ENCODE measurements at places on chromosomes 5 and 9. TPM values are rescaled to one million over a fixed set of nuclear protein-coding genes. Genes with fewer than 3 reads are reported as not detected.

GRCh38 chr9:70510157-70510770 lies 95.8 kb upstream of the KLF9 start:
- DNase-seq, result no peak

DNA sequence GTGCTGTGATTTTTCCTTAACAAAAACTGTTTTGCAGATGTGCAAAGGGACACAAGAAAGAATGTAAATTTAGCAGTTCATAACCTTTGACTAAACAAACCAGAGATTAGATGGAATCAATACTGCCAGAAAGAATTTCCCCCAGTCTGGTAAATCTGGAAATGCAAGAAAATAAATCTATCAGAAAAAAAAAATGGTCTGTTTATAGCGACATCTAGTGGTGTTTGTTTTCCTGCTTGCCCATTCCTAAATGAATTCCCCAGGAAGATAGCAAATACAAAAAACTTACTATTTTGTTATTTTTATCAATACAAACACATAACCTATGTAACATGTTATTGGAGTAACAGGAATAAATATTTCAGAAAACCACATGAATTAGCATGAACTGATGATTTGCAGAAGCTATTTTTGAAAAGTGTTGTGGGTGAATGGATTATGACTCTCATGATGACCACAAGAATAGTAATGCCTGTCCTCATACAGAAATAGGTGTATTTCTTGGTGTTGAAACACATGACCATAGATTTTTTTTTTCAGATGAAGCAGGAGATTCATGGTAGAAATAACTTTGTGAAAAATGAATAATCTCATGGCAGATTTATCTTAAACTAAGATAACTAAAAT lies 1703.8 kb downstream of the MAT2B start:
- no peak for DNase-seq

DNA sequence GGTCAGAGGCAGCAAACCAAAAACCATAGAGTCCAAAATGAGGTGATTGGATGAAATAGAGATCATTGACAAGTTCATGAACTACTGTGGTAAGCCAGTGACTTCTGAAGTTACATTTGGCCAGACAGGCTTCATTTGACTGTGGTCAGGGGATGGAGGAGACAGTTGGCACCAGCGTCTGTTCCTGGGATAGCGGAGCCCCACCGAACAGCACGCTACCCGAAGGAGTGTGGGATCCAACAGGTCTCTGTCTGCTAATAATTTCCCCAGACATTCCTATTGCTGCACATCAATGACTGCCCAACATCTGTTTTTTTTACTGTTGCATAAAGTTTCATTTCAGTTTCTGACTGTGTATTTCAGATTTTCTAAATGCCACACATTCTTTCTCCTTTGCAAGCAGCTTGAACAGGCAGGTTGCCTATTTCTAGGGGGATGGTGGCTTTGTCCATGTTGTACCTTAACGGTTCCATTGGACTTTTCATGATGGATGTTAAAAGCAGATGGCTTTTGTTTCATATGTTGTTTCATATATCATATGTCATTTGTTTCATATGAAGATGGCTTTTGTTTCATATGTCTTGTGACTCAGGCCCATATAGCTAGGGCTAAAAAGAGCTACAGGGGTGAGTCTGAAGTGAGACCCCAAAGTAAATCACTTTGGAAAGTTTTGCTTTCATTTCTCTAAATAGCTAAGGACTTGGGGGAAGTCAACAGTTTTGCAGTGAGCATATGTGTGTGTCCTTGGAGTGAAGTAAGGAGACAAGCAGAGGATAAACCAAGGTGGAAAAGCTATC lies 180.8 kb downstream of the GOLPH3 start:
- no peak for DNase-seq

DNA sequence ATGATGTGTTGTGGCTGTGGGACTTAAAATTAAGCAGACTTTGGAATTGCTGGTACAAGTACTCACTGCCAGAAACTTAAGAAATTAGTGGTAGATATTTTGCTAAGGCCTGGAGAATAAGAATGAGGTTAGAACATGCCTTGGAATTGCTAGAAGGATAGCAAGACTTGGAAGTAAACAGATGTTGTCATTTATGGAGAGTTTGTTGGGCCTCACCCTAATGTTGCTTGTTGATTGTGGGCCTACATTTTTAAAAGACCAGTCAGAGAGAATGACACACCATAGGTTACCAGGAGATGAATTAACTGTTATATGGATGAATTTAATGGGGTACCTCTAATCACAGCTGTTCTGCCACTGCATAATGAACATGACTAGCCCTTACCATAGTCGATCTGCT lies 120.1 kb upstream of the GAS1 start:
- no peak for DNase-seq

DNA sequence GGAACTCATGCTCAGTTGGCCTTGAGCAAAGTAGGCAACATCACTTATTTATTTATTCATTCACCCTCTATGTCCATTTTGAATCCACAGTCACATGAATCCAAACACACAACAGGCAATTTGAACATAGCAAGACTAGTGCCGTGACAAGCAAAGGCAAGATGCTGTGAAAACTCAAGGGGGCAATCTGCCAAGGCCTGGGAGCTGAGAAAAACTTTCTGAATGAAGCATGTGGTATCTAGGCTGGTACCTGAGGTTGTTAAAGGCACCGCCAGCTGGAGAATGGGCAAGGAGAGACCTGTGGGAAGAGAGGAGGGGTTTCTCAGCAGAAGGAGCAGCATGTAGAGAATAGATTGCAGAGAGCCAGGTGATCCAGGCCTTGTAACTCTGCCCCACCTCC lies 98.3 kb upstream of the ATP10B start:
- no peak for DNase-seq

- DNase-seq, result no peak
Measured at GRCh38 chr9:29659014-29659413, 2085.7 kb upstream of the C9orf72 start.

GRCh38 chr5:139262059-139262741 lies 31.3 kb upstream of the MATR3 start:
- DNase-seq, result no peak

- no peak for DNase-seq
Measured at GRCh38 chr9:72751541-72751940, 201.3 kb downstream of the ALDH1A1 start.

- no peak for DNase-seq
Measured at GRCh38 chr5:43663916-43664315, 60.9 kb downstream of the NNT start.

Gene GRXCR2
- 5.5 TPM for total RNA-seq

Gene NREP
- 26.2 TPM for total RNA-seq

Gene CCDC171
- 1.6 TPM for total RNA-seq

Gene C6
- total RNA-seq, result 73.3 TPM

Data from Right ventricle myocardium inferior (tissue), 1 donor.